ENCODE measurements at places on chromosomes 2 and 18. TPM values are rescaled to one million over a fixed set of nuclear protein-coding genes. Genes with fewer than 3 reads are reported as not detected.

DLGAP1 gene
- 2.3 TPM for total RNA-seq

DNA sequence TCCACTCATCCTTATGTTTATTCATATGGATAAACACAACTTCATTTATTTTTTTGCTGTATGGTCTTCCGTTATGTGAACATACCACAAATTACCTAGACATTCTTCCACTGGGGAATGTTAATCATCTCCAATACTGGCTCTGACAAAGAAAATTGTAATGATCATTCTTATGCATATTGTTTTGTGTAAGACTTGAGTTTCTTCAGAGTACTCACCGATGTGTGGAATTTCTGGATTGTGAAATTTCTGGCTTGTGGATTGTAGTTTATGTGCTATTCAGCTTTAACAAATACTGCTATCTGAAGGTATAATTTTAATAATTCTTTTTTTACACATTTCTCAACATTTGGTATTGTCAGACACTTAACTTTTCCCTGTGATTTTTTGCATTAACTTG is 212.2 kb upstream of the THUMPD2 start:
- no peak overlapping the region for H3K27ac ChIP-seq
- peak; percentile 76 for DNase-seq

GRCh38 chr2:105125920-105126319 is 88.1 kb downstream of the MRPS9 start:
- no peaks in the 10 kb centered on the region for H3K4me1 ChIP-seq
- no peak overlapping the region for H3K4me3 ChIP-seq

- no peaks in the 10 kb centered on the region for H3K4me1 ChIP-seq
- no peak overlapping the region for H3K4me3 ChIP-seq
- no peak for DNase-seq
- no peaks in the 10 kb centered on the region for H3K36me3 ChIP-seq
- H3K27ac ChIP-seq = no peak overlapping the region
- H3K27me3 ChIP-seq = peaks cover 14% of the 10 kb centered on the region
These were observed 215.4 kb downstream of the ZBTB7C start for GRCh38 chr18:48193521-48194492.

TMEM198 gene
- total RNA-seq = 3.8 TPM

DNA sequence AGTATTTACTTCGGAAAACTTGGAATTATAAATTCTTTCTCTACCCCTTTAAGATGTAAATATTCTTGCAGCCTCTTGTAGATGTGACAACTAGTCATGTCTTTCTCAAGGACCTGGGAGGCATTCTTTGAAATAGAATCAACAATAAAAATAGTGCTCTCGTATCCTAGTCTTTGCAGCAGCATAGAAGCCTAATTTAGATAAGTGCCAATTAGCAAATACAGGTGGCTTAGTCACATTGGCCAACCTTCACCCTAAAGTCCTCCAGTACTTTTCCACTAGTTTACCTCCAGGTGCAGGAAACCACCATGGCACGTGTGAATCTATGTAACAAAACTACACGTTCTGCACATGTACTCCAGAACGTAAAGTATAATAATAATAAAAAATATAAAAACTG is 3.5 kb upstream of the ZSWIM2 start:
- H3K27ac ChIP-seq = no peak overlapping the region
- H3K36me3 ChIP-seq = no peaks in the 10 kb centered on the region
